Esophagus squamous epithelium (tissue), 5 donors: ENCODE measurements at places on chromosomes 12 and 14.

DNA sequence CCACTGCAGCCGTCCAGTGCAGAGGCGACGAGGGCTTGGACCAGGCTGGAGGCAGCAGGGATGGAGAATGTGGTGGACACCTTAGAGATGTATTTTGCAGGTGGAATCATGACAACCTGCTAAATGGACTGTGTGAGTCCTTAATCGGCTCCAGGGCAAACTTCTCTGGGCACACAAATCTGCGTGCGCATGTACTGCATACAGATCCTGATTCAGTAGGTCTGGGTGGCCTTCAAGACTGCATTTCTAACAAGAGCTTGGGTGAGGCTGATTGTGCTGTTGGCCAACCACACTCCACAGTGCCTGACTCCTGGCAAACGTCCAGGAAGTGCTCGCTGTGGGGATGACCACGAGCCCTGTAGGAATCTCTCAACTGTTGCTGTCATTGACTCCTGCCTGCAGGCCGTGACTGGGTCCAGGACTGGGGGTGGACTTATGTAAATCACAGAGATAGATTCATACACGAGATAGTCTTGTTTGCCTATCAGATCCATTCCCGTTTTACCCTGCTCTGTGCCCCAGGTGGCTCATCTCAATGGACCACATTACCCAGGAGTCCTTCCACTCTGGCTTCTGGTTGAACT lies 27.2 kb downstream of the JDP2 start:
- no peak overlapping the region for H3K4me3 ChIP-seq
- no peaks in the 10 kb centered on the region for H3K27me3 ChIP-seq
- H3K4me1 ChIP-seq: peaks cover 49% of the 10 kb centered on the region
- peaks cover 30% of the 10 kb centered on the region for H3K36me3 ChIP-seq
- DNase-seq: no peak

GRCh38 chr14:72606879-72607278 lies 287.0 kb downstream of the DPF3 start:
- DNase-seq: no peak
- H3K4me1 ChIP-seq: no peaks in the 10 kb centered on the region
- no peak overlapping the region for H3K27ac ChIP-seq

DNA sequence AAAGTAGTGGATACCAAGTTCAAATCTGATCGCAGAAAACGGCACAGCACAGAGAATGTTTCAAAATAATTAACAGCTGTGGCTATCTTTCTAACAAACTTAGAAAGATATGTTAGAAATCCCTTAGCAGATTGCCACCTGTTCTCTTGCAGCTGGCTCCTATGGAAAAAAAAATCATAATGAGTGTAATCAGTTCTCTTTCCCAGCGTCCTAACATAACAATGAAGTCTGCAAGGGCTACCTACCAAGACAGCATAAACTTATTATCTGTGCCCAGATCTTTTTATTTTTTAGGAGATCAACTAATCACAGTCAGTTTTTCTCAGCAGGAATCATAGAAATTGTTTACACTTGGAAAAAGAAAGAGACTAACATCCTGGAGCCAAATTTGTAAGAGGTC lies 358.6 kb upstream of the FOXG1 start:
- H3K27me3 ChIP-seq: no peaks in the 10 kb centered on the region
- H3K27ac ChIP-seq: no peak overlapping the region
- no peak for DNase-seq
- H3K4me1 ChIP-seq: no peaks in the 10 kb centered on the region
- H3K36me3 ChIP-seq: no peaks in the 10 kb centered on the region
- no peak overlapping the region for H3K4me3 ChIP-seq

- H3K27ac ChIP-seq: peak overlapping the region; percentile 57
- peaks cover 16% of the 10 kb centered on the region for H3K4me1 ChIP-seq
- H3K27me3 ChIP-seq: no peaks in the 10 kb centered on the region
- H3K4me3 ChIP-seq: no peak overlapping the region
Observed at GRCh38 chr14:100022772-100023451, 42.3 kb upstream of the EVL start.
